HCT116 (cell line): ENCODE measurements at places on chromosomes 11 and 22. TPM values are rescaled to one million over a fixed set of nuclear protein-coding genes. Genes with fewer than 3 reads are reported as not detected.

GAB2 gene
- 1.9 TPM for total RNA-seq

ACTN3 gene
- not detected for total RNA-seq

MYOD1 gene
- total RNA-seq: not detected

ELF5 gene
- total RNA-seq: 0.32 TPM

GRCh38 chr22:21992593-21993237 is 10.1 kb upstream of the TOP3B start:
- no peaks in the 10 kb centered on the region for H3K27me3 ChIP-seq
- no peaks in the 10 kb centered on the region for H3K36me3 ChIP-seq
- no peak overlapping the region for H3K27ac ChIP-seq
- no peaks in the 10 kb centered on the region for H3K4me1 ChIP-seq

- no peak for DNase-seq
- H3K4me3 ChIP-seq: no peak overlapping the region
- no peaks in the 10 kb centered on the region; the same call in 1 of the 2 replicates for H3K27me3 ChIP-seq
- H3K4me1 ChIP-seq: no peaks in the 10 kb centered on the region
Observed at GRCh38 chr11:126756421-126756820, 244.1 kb downstream of the KIRREL3 start.

- H3K4me1 ChIP-seq: no peaks in the 10 kb centered on the region
- H3K27ac ChIP-seq: no peak overlapping the region
- H3K36me3 ChIP-seq: peaks cover 5% of the 10 kb centered on the region
- DNase-seq: no peak
Observed at GRCh38 chr11:93712678-93713077, 28.6 kb downstream of the TAF1D start.

GRCh38 chr11:72856065-72856464 is 41.9 kb downstream of the ATG16L2 start:
- DNase-seq: no peak
- H3K4me3 ChIP-seq: no peak overlapping the region
- no peaks in the 10 kb centered on the region for H3K27me3 ChIP-seq
- H3K36me3 ChIP-seq: no peaks in the 10 kb centered on the region
- H3K27ac ChIP-seq: no peak overlapping the region

GRCh38 chr11:2151500-2152257 is 9.3 kb downstream of the INS start:
- peak; percentile 75 for DNase-seq
- H3K36me3 ChIP-seq: no peaks in the 10 kb centered on the region
- no peaks in the 10 kb centered on the region for H3K4me1 ChIP-seq
- peak overlapping the region; percentile 20 for H3K4me3 ChIP-seq
- H3K27me3 ChIP-seq: no peaks in the 10 kb centered on the region; the same call in 1 of the 2 replicates
- no peak overlapping the region; the same call in 1 of the 2 replicates for H3K27ac ChIP-seq

- no peaks in the 10 kb centered on the region for H3K36me3 ChIP-seq
- no peaks in the 10 kb centered on the region for H3K4me1 ChIP-seq
- DNase-seq: no peak
- H3K27me3 ChIP-seq: no peaks in the 10 kb centered on the region
Observed at GRCh38 chr11:123173040-123173855, 21.8 kb downstream of the CLMP start.

GRCh38 chr11:80173371-80174136 is 732.7 kb upstream of the TENM4 start:
- no peaks in the 10 kb centered on the region for H3K27me3 ChIP-seq
- no peaks in the 10 kb centered on the region for H3K36me3 ChIP-seq
- no peak overlapping the region for H3K27ac ChIP-seq
- H3K4me1 ChIP-seq: no peaks in the 10 kb centered on the region

DNA sequence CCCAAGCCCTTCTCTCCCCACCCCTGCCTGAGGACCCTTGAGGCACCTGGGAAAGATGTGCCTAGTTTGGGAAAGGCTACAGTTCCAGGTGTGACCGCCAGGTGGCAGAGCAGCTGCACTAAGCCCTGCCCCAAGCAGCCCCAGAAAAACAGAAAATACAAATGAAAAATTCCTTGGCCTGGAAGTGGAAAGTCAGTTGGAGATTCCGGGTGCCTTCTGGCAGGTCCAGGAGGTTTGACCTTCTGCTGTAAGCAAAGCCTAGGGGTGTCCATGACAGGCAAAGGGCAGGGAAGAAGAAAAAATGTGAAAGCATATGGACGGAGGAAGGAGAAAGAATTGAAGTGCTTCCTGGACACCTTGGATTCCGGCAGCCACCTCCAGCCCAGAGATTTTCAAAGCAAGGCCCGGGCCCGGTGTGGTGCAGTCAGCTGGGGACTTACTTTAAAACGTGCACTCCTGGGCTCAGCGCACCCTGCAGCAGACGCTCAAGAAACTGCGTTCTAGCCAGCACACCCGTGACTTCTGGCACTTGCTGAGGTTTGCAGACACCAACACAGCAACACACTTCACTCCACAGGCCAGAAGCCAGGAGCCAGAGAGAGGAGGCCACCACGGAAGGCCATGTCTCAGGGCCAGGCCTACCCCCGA is 37.3 kb upstream of the SLC22A12 start:
- H3K27me3 ChIP-seq: no peaks in the 10 kb centered on the region
- H3K4me3 ChIP-seq: no peak overlapping the region
- H3K27ac ChIP-seq: no peak overlapping the region
- DNase-seq: no peak
- H3K36me3 ChIP-seq: no peaks in the 10 kb centered on the region

DNA sequence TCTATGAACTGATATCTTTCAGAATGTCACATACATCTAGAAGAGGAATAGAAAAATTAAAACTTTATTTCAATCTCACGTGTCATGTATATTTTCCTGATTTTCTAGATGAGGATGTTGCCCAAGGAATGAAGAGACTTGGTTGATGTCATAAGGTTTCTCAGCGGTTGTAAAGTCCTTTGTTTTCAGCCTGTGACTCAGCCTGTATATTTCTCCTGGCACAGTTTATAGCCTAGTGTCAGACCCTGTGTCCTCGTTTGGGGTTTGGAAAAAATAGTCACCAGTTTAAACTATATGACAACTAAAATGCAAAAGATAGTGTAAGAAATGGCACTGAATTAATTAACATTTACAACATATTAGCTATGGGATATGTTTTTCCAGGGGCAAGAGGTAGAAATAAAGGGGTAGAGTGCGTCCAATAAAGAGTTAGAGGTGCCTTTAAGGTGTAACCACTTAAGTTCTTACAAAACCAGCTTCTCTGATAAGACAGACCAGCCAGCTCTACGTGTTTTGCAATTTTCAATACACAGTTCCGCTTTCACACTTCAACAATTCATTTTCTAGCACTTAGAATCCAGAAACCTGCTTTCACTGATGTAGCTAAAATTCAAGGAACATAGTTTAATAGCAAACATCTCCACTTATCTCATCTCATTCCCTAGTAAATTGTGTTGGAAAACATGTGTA is 1432.6 kb upstream of the TENM4 start:
- DNase-seq: no peak
- H3K4me3 ChIP-seq: no peak overlapping the region
- H3K27me3 ChIP-seq: no peaks in the 10 kb centered on the region
- H3K4me1 ChIP-seq: no peaks in the 10 kb centered on the region
- H3K36me3 ChIP-seq: no peaks in the 10 kb centered on the region

GRCh38 chr22:26169315-26170111 is at the start of gene SEZ6L:
Gene SEZ6L, plus strand, starts transcription at chr22:26169462. Its CDS starts 208 bp downstream, at chr22:26169670.
- H3K27ac ChIP-seq: no peak within 1 kb of the TSS
- H3K4me1 ChIP-seq: no peaks in the 10 kb centered on the region
- peaks cover 11% of the 10 kb centered on the region; the same call in 1 of the 2 replicates for H3K27me3 ChIP-seq
- no peak within 1 kb of the TSS for H3K4me3 ChIP-seq
- no peaks in the 10 kb centered on the region for H3K36me3 ChIP-seq
- no peak for DNase-seq

DNA sequence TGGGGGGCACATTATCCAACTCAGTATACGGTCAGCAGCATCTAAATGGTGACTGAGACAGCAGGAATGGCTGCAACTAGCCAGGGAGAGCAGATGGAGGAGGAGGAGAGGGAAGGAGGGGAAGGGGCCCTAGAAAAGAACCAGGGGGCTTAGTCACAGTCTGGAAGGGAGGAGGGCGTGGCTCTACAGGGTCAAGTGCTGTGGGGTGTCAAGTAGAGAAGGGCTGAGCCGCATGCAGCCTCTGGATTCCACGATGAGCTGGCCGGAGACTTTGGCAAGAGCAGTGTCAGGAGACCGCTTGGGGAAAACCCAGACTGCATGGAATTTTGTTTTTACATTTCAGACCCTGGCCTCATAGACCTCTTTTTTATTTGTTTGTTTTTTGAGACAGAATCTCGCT is 25.8 kb upstream of the PPFIA1 start:
- no peak for DNase-seq
- peaks cover 23% of the 10 kb centered on the region for H3K4me1 ChIP-seq
- H3K36me3 ChIP-seq: no peaks in the 10 kb centered on the region

- H3K4me1 ChIP-seq: no peaks in the 10 kb centered on the region
- no peak overlapping the region for H3K4me3 ChIP-seq
- no peak overlapping the region for H3K27ac ChIP-seq
- DNase-seq: no peak
- H3K27me3 ChIP-seq: no peaks in the 10 kb centered on the region
Observed at GRCh38 chr11:77522215-77522614, 48.3 kb upstream of the PAK1 start.
